ENCODE measurements at places on chromosomes 12 and 14.

DNA sequence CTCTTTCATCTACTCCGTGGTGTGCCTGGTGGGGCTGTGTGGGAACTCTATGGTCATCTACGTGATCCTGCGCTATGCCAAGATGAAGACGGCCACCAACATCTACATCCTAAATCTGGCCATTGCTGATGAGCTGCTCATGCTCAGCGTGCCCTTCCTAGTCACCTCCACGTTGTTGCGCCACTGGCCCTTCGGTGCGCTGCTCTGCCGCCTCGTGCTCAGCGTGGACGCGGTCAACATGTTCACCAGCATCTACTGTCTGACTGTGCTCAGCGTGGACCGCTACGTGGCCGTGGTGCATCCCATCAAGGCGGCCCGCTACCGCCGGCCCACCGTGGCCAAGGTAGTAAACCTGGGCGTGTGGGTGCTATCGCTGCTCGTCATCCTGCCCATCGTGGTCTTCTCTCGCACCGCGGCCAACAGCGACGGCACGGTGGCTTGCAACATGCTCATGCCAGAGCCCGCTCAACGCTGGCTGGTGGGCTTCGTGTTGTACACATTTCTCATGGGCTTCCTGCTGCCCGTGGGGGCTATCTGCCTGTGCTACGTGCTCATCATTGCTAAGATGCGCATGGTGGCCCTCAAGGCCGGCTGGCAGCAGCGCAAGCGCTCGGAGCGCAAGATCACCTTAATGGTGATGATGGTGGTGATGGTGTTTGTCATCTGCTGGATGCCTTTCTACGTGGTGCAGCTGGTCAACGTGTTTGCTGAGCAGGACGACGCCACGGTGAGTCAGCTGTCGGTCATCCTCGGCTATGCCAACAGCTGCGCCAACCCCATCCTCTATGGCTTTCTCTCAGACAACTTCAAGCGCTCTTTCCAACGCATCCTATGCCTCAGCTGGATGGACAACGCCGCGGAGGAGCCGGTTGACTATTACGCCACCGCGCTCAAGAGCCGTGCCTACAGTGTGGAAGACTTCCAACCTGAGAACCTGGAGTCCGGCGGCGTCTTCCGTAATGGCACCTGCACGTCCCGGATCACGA, 2.2 kb downstream of the SSTR1 start:
- no peak for DNase-seq

DNA sequence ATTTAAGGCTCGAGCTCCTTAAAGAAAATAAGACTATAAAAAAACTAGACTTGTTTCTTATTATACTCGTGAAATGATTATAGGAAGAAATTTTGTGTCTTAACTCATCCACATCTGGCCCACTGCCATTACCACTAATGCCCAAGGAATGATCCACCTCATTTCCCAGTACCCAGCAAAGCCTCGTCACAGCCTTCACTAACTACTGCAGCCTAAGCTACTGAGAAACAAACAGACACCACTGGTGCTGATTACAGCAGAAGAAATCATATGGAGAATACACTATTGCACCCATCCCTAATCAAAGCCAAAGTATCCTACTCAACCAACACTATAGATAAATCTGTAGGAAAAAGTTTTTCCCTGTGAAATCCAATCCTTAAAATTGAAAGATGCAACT, 205.3 kb upstream of the NAV3 start:
- no peak for DNase-seq

DNA sequence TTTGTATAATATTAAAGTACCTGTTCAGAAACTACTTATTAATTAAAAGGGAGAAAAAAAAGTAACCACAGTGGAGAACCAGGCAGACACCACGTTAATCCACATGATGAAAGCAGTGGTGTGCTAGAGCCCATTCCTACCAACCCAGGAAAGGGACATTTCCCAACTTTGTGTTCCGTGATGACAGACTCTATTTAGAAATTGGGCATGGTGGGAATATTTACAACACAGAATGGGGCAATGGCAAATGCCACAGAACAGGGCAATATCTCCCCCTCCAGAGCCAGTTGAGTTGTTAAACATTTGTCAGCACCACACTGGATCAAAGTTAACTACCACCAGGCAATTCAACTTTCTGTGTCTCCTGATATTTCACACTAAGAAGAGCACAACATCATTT, 1.2 kb upstream of the HIGD1C start:
- DNase-seq: no peak

DNA sequence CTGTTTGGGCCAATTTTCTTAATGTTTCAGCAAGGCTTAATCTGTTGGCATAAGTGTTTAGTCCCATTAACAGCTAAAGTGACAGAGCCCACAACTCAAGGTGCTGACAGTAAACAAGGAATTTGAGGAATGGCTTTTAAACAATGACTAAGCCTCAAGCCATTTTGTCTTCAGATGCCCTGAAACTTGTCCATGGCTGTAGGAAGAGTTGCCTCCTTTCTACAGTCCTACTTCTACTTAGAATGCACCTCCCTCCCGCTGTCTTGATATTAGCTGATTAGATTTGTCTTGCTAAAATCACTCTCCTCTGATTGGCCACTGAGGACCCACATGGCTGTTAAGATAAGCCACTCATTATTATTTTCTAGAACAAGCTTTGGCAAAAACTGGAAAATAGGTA, 188.4 kb upstream of the OTX2 start:
- DNase-seq: no peak

GRCh38 chr12:3273409-3273853, 196.3 kb downstream of the TSPAN9 start:
- DNase-seq: no peak

DNA sequence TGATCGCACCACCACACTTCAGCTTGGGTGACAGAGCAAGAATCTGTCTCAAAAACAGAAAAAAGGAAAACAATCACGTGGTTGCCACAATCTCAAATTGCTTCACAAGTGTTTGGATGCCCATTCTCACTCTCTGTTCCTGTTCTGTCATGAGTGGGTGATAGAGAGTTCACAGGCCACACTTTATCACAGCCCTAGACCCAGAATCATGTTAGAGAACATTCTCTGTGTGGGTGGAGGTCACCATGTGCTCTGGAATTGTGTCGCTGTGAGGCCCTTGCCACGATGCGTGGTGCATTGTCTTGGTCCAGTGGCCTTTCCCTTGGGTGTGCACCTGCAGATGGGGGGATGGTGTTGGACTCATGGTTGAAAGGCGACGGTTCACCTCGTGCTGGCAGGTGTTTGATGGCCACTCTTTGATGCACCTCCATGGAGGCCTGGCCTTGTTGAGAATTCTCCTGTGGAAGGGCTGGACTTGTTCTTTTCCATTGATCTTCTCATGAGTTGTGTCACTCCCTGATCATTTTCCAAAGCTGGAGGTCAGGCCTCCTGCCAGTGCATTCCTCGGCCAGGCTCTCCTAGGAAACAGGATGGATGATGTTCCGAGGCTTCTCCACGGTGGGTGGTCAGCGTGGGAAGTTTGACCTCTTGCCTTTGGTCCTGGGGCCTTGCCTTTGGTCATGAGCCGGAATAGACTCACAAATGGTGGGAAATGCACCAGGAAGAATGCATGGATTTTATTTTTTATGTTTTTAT, 91.9 kb downstream of the SLC24A4 start:
- no peak for DNase-seq

DNA sequence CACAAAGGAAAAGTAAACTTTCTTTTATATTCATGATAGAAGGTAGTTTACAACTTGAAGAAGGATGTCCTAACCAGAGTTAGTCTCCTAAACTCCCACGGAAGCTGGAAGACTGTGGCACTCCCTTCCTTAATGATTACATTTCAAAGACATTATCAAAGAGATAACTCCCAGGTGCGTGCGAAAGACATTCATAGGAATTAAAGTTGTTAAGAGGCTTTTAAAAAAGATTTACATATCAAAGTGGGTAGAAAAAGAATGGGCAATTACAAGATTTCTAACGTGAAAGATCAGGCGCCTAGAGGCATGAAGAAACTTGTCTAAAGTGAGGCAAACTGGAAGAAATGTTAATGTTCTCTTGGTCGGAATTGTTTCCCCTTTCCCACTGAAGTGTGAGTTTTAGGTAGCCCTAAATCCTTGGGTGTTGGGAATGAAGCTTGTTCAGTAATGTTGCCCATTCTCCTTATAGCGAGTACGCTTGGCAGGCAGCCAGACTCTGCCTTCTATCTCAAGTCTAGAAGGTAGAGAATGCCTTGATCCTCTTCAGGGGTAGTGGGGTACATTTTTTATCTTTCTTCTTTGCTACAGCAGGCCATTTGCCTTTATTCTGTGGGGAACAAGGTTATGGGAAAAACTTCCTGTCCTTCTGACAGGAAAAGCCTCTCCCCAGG, 642.0 kb downstream of the SLC6A15 start:
- DNase-seq: peak; percentile 28

- DNase-seq: peak; percentile 59
These were observed 4.1 kb downstream of the TEAD4 start for GRCh38 chr12:2963154-2963759.

GRCh38 chr14:63290741-63291430, 27.8 kb downstream of the GPHB5 start:
- no peak for DNase-seq

DNA sequence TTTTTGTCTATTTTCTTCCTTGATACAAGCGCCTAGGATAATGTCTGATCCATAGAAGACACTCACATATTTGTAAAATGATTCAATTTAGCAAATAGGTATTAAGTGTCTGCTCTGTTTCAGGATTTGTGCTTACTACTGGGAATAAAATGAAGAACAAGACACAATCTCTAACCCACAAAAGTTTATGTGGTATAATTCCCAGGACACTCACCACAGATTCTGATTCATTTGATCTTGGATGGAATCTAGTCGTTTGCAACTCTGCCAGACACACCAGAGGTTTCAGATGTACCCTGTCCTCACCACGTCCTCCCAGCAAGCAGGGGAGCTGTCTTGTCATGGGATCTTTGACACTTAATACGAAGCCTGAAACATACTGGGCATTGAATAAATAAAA, 208.3 kb downstream of the LRIG3 start:
- DNase-seq: no peak

GRCh38 chr12:18970603-18971002, 158.9 kb upstream of the PLEKHA5 start:
- no peak for DNase-seq

- no peak for DNase-seq
These were observed 362.7 kb upstream of the SFSWAP start for GRCh38 chr12:131348231-131348630.

- no peak for DNase-seq
These were observed 233.3 kb upstream of the FLRT2 start for GRCh38 chr14:85296456-85297210.

GRCh38 chr12:64187794-64188193, 34.3 kb downstream of the KICS2 start:
- DNase-seq: no peak

DNA sequence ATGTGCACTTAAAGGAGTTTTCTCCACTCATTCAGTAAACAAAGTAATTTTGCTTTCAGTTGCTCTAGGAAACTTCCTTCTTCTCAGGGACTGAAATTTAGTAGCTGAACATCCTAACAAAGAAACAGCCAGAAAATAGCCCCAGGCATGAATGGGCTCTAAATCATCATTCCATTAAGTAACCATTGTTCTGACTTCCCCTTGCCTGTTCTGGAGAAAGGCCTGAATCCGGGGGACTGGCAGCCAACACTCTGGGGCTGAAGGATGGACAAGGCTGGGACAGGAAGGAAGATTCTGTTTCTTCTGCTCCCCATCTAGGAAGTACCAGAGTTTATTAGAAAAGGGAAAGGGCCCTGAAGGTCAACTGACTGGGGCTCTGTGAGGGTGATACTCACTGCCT, 104.5 kb downstream of the ESRRB start:
- no peak for DNase-seq

GRCh38 chr14:55451950-55452349, 11.5 kb upstream of the TBPL2 start:
- DNase-seq: no peak

- DNase-seq: no peak
These were observed 33.8 kb downstream of the TECPR2 start for GRCh38 chr14:102396521-102396920.

Data from NCI-H524 (cell line).